Fibroblast of skin of back (primary cell): ENCODE measurements at places on chromosomes 2 and 18.

DNA sequence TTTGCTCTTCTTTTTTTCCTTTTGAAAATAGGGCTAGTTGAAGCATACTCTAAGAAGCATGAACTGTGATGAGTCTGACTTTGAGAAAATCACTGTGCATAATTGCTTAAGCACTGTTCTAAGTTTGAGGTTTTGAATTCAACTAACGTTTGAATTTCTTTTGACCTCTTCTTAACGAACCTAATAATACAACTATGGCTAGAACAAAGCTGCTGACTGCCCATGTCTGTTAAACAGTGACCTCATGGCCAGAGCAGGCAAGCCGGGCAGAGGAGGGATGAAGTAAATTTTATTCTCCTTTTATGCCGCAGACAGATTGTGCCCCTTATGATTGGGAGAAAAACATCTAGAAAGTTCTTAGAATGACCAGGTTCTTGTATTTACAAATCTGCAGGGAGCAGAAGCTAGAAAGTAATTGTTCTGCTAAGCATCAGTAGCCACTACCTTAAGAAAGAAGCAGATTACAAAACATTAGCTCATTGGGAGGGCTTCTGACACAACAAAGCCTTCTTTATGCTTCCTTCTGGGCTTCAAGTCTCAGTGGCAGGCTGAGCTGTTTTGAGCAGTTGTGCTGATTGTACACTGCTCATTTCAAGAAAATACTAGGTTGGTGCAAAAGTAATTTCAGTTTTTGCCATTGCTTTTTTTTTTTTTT, 97.8 kb upstream of the RASGRP3 start:
- DNase-seq = no peak

- peak; percentile 13 for DNase-seq
Measured at GRCh38 chr2:121804340-121804739, 48.9 kb downstream of the TSN start.

DNA sequence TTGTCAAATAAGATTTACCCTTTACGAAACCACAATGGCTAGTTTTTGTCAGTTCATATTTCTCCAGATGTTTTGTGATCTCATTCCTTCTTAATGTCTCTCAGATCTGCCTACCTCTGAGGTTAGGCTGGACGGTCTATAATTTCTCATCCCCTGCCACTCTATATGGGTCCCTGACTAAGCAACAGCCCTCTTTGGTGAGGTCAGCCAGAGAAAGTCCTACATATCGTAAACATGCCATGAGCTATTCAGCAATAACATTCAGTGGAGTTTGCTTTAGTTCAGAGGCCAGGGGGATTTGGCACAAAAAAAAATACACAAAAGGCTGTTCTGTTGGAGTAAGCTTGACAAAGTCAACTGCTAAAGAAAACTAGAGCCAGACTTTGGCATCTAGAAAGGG, 192.1 kb upstream of the NCKAP5 start:
- peak; percentile 90 for DNase-seq

DNA sequence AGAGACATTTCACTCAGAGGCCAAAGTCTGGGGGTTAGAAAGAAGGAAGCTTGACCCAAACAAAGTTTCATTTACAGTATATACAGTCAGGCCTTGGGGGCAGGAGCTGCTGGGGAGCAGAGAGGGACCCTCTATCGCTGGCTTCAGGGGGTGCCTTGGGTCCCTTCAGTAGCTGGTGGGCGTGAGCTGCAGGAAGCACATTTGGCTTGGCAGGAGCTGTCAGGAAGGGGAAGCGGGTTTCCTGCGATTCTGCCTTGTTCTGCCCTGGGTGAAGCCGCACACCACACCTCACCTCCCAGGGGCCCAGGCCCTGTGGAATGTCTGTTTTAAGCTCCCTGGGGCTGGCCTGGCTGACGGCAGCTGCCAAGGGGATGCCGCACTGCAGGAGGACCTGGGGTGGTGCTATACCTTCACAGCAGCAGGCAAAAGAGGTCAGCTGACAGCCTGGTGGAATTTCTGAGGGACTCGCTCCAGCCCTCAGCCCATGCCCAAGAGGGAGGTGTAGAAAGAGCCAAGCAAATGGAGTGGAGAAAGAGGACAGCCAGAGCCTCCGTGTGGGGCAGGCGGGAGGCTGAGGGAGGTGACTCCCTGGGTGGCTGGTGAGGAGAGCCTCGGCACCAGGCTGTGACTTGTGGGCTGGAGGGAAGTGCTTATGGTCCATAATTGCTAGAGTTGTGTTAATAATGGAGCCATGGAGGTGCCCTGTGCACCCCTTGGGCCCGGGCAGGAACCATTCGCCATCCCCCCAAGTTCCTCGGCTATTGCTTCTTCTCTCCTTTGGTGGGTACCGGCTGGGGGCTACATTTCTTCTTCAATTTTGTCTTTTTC, 43.9 kb downstream of the PSD4 start:
- DNase-seq = no peak

GRCh38 chr18:44409071-44409470, 271.6 kb upstream of the SETBP1 start:
- no peak for DNase-seq
